ENCODE measurements at places on chromosomes 13 and 19.

DNA sequence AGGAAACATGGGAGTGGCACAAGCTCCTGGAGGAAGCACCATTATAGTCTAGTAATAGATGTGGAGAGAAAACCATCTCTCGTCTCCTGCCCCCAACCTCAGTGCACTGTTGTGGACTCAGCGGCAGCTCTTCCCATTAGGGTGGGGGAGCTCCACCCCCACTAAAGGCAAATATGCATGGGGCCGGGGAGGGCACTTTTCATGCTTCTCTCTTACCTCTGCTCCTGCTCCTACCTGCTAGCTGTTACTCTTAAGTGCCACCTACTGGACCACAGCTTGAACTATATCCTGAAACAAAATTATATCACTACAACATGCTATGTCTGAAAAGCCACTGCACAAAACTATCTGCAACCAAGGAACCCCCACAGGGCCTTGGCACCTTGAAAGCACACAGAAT, 112.6 kb upstream of the DACH1 start:
- DNase-seq: no peak

DNA sequence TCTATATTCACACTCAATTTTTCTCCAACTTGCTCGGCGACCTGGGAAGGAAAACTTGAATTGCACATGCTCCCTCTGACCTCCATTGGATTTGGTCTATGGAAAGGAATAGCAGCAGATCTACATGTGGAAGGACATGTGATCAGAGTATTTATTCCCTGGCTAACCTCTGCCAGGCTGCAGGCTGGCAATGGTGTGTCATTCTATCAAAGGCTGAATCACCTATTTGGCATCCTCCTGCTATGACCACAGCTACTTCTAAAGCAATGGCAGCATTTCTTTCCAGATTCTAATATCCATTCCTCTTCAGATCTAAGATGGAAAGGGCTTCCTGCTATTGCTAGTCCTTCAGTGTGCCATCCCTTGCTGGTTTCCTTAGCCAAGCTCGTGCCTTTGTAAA, 144.3 kb upstream of the FREM2 start:
- DNase-seq: no peak

GRCh38 chr13:105936816-105937215, 598.6 kb downstream of the EFNB2 start:
- peak; percentile 33 for DNase-seq

GRCh38 chr19:52963247-52963618, 552 bp upstream of the ZNF816 start:
- no peak for DNase-seq

- DNase-seq: no peak
Measured at GRCh38 chr13:91520952-91521351, 122.5 kb downstream of the GPC5 start.

GRCh38 chr13:73622381-73622780, 511.8 kb downstream of the KLF12 start:
- DNase-seq: no peak

DNA sequence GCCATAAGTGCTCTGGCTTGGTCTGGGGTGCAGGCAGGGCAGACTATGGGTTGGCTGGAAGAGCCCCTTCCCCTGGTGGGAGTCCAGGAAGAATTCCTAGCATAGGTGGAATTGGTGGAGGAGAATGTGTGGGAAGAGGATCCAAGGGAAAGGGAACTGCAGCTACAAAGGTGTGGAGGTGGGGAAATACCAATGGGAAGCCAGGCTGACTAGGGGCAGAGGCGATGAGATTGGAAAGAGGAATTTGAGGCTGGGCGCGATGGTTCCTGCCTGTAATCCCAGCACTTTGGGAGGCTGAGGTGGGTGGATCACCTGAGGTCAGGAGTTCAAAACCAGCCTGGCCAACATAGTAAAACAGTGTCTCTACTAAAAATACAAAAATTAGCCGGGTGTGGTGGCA, 4.8 kb upstream of the SDHAF1 start:
- no peak for DNase-seq

DNA sequence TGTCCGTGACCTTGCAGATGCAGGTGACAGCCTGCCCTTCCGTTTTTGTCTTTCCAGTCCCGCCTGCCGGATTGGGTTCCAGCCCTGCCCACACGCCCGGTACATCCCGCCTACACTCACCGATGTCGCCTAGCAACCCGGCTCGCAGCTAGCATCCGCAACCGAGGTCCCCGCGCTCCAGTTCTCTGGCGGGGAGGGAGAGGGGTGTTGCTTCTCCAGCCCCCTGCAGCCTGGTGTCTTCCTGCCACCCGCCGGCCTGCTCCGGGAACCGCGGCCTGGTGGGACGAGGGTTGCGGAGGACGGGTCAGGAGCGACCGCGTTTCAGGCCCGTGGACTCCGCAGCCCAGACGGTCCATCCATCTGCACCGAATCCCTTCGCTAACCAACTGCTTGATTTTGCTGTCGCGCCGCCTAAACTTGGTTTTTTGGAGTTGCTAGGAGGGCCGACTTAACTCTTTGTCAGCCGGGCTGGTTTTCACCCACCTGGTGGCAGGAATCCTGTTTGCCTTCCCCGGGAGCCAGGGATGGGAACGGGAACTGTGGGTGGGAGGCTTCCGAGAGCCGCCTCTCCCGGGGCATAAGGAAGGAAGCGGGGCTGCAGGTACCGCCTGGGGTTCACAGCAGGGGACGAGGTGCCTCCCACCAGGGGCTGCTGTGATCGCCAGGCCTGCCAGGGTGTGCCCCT, 15.4 kb upstream of the MATK start:
- no peak for DNase-seq

DNA sequence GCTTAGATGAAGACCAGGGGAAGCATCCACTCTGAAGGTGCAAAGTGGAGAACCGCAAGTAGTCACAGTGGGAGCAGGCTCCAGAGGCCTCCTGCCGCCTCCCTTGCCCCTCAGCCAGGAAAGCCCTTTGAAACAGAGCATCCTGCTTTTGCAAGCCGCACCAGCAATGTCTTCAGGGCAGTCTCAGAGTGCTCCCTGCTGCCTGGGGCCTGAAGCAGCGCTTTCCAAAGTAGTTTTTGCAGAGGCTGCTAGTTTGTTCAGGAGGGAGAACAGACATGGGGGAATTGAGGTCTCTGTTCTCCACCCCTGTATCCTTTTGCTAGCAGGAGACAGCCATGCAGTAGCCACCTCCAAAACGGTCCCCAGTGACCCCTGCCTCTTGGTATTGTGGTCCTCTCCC, 15.8 kb upstream of the POP4 start:
- no peak for DNase-seq

GRCh38 chr13:64130600-64130999, 2715.0 kb upstream of the PCDH20 start:
- no peak for DNase-seq

DNA sequence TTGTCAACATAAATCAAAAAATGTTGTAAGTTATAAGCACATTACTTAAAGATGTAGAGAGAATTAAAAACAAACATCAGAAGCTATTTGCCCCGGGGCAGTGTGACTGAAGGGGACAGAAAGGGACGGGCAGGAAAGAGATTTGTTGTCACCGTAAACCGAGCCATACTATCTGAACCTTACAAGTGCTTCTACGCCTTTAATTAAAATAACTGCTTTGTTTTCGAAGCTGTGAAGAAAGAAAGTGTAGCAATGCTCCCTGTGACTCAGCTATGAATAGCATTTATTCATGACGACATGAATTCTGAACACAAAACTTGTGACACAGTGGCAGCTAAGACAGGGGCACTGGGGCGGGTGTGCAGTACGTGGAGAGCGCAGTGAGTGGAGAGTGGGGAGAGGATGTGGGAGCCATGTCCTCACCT, 30.0 kb downstream of the ZNF787 start:
- no peak for DNase-seq

DNA sequence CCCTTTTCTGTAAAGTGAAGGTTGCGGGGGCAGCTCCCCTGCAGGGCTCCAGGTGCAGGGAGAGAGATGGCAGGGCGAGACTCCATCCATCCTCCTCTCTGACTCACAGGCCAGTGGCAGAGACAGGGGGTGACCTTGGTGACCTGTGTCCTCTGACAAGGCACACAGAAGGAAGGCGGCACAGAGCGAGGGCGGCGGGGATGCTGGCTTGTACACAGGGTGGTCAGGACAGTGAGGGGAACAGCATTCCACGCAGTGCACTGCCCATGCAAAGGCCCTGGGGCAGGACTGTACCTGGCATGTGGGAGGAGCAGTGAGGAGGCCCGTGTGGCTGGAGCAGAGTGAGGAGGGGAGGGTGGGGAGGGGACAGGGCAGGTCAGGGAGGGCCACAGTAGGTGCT, 7.7 kb downstream of the NDUFA11 start:
- DNase-seq: no peak

GRCh38 chr13:23778002-23778652, 111.1 kb downstream of the MIPEP start:
- DNase-seq: no peak

Data from AG09309 (cell line).